ENCODE measurements at places on chromosomes 12 and 14.

DNA sequence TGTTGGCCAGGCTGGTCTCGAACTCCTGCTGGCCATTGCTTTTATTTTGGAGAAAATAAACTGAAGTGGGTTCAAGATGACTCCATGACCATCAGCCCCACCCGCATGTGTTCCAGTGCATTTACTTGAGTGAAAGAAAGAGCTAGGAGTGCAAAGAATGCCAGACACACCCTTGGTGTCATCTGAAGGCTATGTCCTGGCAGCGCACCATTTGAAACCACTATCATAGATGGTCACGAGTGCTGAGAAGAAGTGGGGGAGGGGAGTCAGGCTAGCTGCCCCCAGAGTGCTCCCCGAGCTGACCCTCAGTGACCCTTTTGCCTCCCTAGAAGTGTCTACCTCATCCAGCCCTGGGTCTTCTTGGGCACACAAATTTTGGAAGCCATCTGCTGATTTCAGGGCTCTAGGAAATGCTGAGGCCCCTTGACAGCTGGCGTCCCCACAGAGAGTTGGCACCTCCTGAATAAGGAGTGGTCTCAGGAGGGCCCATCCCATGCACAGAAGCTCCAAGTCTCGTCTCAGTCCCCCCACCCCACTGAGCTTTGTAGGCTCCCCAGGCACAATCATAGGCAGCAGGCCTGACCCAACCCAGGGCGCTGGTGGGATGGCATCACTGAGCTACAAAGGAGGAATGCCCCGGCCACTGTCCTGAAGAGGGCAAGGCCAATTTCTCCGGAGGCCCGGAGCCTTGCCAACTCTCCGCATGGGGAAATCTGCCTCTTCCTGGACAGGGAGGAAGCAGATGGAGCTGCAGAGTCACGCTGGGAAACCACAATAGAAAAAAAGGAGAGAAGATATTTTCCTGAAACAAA, 28.0 kb downstream of the PXN start:
- peak; percentile 49 for DNase-seq

- DNase-seq = no peak
Observed at GRCh38 chr14:69877492-69877891, 1.7 kb upstream of the SMOC1 start.

- DNase-seq = no peak
Observed at GRCh38 chr12:107560165-107560898, 125.3 kb upstream of the PWP1 start.

GRCh38 chr12:113276306-113276705, 55.0 kb downstream of the TPCN1 start:
- DNase-seq = no peak
